ENCODE measurements at places on chromosomes 4 and X. TPM values are rescaled to one million over a fixed set of nuclear protein-coding genes. Genes with fewer than 3 reads are reported as not detected.

The CLTRN gene
- total RNA-seq = 0.40 TPM

The ADAMTS3 gene
- 4.9 TPM for total RNA-seq

The PPP1R2C gene
- total RNA-seq = not detected

The GYPA gene
- not detected for total RNA-seq

The NALF2 gene
- total RNA-seq = 18.7 TPM

The CNGA1 gene
- total RNA-seq = 0.34 TPM

DNA sequence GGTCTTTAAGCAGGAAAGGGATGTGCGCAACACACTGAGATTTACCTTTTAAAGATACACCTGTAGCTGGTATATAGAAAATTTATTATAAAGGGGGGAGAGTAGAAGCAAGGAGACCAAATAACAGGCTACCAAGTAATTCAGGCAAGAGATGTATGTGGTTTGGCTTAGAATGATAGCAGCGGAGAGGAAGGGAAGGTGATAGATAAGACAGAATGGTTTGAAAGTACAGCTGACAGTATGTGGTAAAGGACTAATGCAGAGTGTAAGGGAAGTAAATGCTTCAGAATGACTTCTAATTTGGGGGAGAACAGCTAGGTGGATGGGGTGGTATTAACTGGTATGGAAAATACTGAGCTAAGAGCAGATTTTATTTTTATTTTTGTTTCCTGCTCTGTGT is 308.9 kb downstream of the ANTXR2 start:
- no peak overlapping the region for H3K4me3 ChIP-seq
- H3K27me3 ChIP-seq = no peaks in the 10 kb centered on the region
- H3K27ac ChIP-seq = no peak overlapping the region
- H3K36me3 ChIP-seq = no peaks in the 10 kb centered on the region
- H3K4me1 ChIP-seq = no peaks in the 10 kb centered on the region

DNA sequence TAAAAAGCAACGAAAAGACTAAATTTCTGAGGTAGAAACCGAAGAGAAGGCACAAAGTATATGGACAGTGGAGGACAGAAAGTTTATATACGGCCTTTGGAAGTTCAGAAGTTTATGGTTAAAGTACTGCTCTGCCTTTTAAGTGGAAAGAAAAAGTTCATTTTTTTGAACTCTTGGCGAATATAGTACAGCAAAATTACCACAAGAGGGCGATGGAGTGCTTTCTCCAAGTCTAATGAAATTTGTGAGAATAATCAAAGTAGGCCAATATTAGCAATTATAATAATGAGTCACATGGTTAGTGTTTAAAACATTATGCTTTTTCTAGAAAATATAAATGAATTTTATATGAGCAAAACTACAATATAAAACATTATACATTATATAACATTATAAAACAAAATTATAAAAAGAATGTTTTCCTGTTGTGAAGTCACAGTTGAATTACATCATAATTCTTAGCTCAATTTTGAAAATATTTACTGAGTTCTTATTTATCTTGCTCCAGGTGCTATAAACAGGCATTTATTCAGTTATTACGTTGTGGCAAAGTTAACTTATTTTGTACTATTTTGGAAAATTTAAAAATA is 136.2 kb upstream of the BMPR1B start:
- DNase-seq = no peak
- no peak overlapping the region for H3K4me3 ChIP-seq
- no peaks in the 10 kb centered on the region for H3K4me1 ChIP-seq
- H3K27ac ChIP-seq = no peak overlapping the region

- no peak overlapping the region for H3K27ac ChIP-seq
- no peak overlapping the region for H3K4me3 ChIP-seq
- no peaks in the 10 kb centered on the region for H3K27me3 ChIP-seq
- no peaks in the 10 kb centered on the region for H3K36me3 ChIP-seq
- H3K4me1 ChIP-seq = no peaks in the 10 kb centered on the region
Observed at GRCh38 chr4:58551676-58552075, 1441.5 kb upstream of the IGFBP7 start.

DNA sequence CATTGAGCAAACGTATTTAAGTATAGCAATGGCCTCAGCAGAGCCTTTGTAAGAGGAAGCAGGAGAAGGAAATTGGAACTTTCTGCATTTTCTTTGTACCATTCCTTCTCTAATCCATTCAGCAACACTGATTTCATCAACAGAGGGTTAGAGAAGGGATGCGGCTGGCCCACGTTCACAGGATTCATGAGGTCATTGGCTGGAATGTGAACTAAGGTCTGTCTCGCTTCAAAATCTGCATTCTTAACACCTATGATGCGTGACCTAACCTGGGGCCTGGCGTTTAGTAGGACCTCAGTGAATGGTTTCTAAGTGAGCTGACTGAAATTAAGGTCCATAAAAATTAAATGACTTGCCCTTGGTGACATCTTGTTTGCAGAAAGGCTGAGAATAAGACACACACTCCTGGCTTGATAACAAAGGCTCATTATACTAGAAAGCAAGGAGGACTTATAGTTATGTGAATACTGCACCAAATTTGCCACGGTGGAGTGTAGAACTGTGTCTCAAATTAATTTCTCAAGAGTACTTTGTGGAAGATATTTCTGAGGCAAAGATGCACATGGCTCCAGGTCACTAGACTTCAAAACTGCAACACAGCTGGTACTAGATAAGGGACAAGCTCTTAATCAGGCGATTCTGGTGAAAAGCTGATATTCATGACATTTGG is 25.4 kb downstream of the FGFBP1 start:
- no peak for DNase-seq
- H3K4me3 ChIP-seq = no peak overlapping the region
- no peaks in the 10 kb centered on the region for H3K4me1 ChIP-seq
- H3K27ac ChIP-seq = no peak overlapping the region

- H3K4me1 ChIP-seq = no peaks in the 10 kb centered on the region
- no peaks in the 10 kb centered on the region for H3K27me3 ChIP-seq
- no peak overlapping the region for H3K4me3 ChIP-seq
- no peak overlapping the region for H3K27ac ChIP-seq
- no peak for DNase-seq
Observed at GRCh38 chr4:99054428-99054994, 34.1 kb downstream of the ADH5 start.

DNA sequence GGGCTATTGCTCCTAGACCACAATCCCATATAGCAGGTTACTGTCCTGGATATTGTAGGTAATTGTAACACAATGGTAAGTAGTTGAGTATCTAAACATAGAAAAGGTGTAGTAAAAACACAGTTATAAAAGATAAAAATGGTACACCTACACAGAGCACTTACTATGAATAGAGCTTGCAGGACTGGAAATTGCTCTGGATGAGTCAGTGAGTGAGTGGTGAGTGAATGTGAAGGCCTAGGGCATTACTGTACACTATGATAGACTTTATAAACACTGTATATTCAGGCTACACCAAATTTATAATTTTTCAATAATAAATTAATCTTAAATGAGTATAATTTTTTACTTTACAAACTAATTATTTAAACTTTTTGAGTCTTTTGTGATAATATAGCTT is 425.7 kb downstream of the PABPC4L start:
- no peaks in the 10 kb centered on the region for H3K36me3 ChIP-seq
- H3K4me3 ChIP-seq = no peak overlapping the region
- no peak for DNase-seq
- H3K27me3 ChIP-seq = no peaks in the 10 kb centered on the region
- H3K27ac ChIP-seq = no peak overlapping the region
- H3K4me1 ChIP-seq = no peaks in the 10 kb centered on the region

GRCh38 chrX:25287521-25287920 is 271.8 kb upstream of the ARX start:
- H3K4me1 ChIP-seq = no peaks in the 10 kb centered on the region
- no peak overlapping the region for H3K4me3 ChIP-seq
- DNase-seq = no peak
- no peaks in the 10 kb centered on the region for H3K27me3 ChIP-seq

- H3K36me3 ChIP-seq = no peaks in the 10 kb centered on the region
- peak overlapping the region; percentile 22 for H3K27ac ChIP-seq
- no peak for DNase-seq
- H3K4me1 ChIP-seq = peaks cover 18% of the 10 kb centered on the region
- H3K4me3 ChIP-seq = no peak overlapping the region
Observed at GRCh38 chr4:153488006-153488891, 22.1 kb downstream of the TMEM131L start.

GRCh38 chr4:181525634-181526033 is 717.6 kb upstream of the TENM3 start:
- no peak for DNase-seq
- H3K4me1 ChIP-seq = no peaks in the 10 kb centered on the region
- no peaks in the 10 kb centered on the region for H3K36me3 ChIP-seq
- H3K27ac ChIP-seq = no peak overlapping the region
- H3K27me3 ChIP-seq = no peaks in the 10 kb centered on the region

DNA sequence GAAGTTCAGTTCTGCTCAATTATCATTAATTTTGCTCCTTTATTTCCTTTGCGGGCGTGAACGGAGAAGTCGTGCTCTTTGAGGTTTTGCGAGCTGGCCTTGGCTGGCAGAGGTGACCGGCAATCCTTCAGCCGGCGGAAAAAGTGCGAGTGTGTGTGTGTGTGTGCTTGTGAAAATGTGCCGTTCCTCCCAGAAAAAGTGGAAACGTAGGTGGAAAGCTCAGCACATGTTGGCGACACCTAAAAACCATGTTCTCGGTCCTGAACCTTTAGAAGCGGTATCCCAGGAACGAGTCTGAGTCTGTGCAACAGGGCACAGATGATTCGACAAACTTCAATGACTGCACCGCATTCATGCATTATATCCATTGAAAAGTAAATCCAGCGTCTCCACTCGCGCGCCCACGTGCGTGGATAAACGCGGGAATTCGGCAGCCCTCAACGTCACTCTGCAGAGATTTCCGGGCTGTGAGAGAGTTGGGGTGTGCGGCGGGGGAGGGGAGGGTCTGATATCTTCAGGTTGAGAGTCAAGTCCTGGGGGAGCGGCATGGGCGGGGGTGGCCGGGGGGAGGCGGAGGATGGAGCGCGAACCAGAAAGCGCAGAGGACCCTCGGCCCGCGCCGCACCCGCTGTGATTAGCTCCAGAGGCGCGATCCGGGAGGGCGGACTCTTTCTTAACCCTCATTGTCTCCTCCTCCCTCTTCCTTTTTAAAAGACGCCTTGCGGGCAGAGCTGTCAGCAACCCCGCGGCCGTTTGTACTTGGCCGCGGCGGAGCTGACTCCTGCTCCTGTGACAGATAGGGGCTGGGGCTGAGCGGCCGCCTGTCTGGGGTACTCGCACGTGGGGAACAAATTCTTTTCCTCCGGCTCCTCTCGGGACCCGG is at the start of gene SHISA3:
Gene SHISA3, plus strand, starts transcription at position 737 of the 883 bp plus-strand sequence. CDS start 569 bp downstream, outside the sequence.
- H3K27ac ChIP-seq = no peak within 1 kb of the TSS
- H3K4me1 ChIP-seq = peaks cover 8% of the 10 kb centered on the region
- H3K4me3 ChIP-seq = peak within 1 kb of the TSS; percentile 42
- H3K36me3 ChIP-seq = no peaks in the 10 kb centered on the region
- peak; percentile 23 for DNase-seq

DNA sequence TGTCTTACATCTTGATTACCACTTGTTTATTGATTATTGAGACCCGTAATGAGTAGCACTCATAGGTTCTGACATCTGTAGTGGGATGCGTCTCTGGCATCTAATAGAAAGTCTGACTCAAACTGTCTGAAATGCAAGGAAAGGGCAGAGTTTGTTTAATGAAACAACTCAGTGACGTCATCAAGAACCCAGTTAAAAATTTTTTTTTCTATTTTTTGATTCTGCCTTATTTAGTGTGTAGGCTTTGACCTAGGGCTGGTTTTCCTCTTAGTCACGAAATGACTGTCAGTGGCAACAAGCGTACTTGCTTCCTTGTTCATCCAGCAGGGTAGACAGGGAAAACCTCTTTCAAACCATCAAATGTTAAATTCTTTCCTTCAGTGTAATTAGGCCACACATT is 3.1 kb upstream of the CDKL5 start:
- H3K27me3 ChIP-seq = no peaks in the 10 kb centered on the region
- no peak overlapping the region for H3K4me3 ChIP-seq
- no peaks in the 10 kb centered on the region for H3K36me3 ChIP-seq
- no peak for DNase-seq

DNA sequence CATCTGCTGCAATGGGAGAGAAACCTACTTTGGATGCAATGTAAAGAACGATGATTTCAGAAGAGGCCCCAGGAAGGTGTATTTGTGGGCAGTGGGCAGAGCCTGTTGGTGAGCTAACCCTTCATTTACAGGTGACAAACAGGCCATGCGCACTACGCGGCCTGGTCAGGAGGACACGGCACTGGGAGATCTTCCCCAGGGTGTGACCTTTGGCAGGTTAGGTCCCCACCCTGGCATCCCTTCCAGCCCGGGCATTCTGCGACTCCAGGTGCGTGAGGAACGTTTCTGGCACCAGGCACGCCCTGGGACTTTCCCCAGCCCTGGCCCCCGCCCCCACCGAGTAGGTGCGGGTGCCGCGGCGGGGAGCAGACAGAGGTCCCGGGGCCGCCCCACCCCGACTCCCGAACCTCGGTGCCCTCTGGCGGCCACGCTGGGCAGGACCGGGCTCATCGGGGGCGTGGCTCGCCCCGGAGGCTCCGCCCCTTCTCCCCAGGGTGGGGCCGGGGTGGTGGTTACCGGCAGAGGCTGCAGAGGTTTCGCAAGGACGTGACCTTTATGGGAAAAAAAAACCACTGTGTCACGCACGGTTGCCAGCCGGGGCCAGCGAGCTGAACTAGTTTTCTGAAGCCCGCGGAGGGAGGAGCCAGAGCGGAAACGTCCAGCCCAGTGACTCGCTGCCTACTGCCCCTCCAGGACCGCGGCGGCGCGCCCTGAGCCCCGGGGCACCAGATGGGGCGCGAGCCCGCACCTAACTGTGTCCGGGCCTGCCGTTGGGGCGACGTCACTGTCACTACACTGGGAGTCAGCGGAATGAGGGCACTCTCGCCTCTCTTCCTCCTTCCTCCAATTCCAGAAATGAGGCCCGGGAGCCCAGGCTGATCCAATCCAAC is 5.0 kb upstream of the NYX start:
- no peaks in the 10 kb centered on the region for H3K4me1 ChIP-seq
- no peaks in the 10 kb centered on the region for H3K27me3 ChIP-seq
- H3K36me3 ChIP-seq = no peaks in the 10 kb centered on the region
- peak; percentile 88 for DNase-seq

GRCh38 chr4:64001229-64001898 is 407.9 kb downstream of the TECRL start:
- no peak for DNase-seq
- H3K36me3 ChIP-seq = no peaks in the 10 kb centered on the region
- no peaks in the 10 kb centered on the region for H3K4me1 ChIP-seq
- H3K27ac ChIP-seq = no peak overlapping the region
- no peaks in the 10 kb centered on the region for H3K27me3 ChIP-seq

GRCh38 chr4:79397951-79398350 is 10.1 kb downstream of the GK2 start:
- no peak overlapping the region for H3K27ac ChIP-seq
- H3K36me3 ChIP-seq = no peaks in the 10 kb centered on the region
- no peak overlapping the region for H3K4me3 ChIP-seq
- DNase-seq = no peak
- H3K27me3 ChIP-seq = no peaks in the 10 kb centered on the region

DNA sequence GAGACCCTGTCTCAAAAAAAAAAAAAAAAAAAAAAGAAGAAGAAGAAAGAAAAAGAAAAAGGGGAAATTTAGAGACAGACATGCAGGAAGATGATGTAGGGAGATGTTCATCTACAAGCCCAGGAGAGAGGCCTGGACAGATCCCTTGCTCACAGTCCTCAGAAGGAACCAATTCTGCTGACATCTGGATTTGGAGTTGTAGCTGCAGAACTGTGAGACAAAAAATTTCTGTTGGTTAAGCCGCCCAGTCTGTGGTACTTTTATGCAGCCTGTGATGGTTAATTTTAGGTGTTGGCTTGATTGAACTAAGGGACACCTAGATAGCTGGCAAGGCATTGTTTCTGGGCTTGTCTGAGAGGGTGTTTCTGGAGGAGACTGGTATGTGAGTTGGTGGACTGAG is 10.1 kb upstream of the STIM2 start:
- no peaks in the 10 kb centered on the region for H3K4me1 ChIP-seq
- H3K27ac ChIP-seq = no peak overlapping the region
- DNase-seq = no peak
- H3K4me3 ChIP-seq = no peak overlapping the region

GRCh38 chr4:55345054-55345453 is 988 bp upstream of the SRD5A3 start:
- H3K27me3 ChIP-seq = no peaks in the 10 kb centered on the region
- H3K4me3 ChIP-seq = no peak overlapping the region
- H3K36me3 ChIP-seq = no peaks in the 10 kb centered on the region
- DNase-seq = no peak

Data from thyroid gland (tissue), 4 donors.